ENCODE measurements at places on chromosomes 16 and 17.

GRCh38 chr17:59417452-59417851 lies 86.0 kb downstream of the YPEL2 start:
- DNase-seq: no peak

DNA sequence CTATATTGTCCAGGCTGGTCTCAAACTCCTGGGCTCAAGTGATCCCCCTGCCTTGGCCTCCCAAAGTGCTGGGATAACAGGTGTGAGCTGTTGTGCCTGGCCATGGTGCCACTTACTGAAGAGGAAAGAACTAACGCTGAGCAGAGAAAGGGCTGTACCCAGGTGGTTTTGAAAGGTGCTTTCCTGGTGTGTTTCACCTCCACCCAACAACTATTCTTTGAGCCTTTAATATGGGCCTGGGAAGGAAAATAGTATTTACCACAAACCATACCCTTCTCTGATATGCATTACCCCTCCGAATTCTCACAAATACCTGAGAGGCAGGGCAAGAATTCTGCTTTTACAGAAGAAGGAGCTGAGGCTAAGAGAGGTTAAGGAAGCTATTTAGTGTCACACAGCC lies 24.8 kb downstream of the KPNA2 start:
- DNase-seq: no peak

DNA sequence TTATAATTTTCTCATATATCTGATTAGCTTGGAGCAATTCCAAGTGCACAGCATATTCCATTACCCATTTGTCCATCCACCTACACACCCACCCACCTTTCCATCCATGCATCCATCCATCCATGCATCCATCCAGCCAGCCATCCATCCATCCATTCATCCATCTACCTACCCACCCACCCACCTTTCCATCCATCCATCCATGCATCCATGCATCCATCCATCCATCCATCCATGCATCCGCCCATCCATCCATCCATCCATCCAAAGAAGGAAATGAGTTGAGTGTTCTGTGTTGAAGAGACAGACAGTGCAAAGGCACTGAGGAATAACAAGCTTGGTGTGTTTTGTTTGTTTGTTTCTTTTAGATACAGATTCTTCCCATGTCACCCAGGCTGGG lies 78.7 kb upstream of the FAM20A start:
- no peak for DNase-seq

GRCh38 chr16:50210266-50211038 lies 55.9 kb upstream of the ADCY7 start:
- DNase-seq: peak; percentile 59

DNA sequence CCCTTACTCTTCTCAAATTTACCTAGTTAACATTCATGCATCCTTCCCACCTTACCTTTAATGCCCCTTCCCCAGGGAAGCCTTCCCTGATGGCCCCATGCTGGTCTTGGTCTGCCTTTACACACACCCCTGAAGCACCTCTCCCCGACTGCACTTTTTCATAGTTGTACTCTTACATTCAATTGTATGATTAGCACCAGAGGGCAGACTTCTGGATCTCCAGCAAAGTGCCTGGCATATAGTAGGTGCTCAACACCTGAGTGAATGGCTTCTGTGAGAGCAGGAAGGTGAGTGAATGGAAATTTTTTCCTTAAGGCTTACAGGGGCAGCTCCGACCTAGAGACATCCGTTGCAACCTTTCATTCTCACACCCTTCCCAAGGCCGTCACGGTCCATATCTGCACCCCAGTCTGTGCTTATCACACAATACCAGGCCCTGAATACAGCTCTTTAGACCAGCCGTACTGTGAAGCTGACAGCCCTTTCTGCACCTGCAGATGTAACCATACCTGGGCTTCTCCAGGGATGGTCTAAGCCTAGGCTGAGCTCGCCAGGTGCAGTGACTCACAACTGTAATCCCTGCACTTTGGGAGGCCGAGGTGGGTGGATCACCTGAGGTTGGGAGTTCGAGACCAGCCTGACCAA lies 4.4 kb downstream of the PGAP3 start:
- DNase-seq: no peak

DNA sequence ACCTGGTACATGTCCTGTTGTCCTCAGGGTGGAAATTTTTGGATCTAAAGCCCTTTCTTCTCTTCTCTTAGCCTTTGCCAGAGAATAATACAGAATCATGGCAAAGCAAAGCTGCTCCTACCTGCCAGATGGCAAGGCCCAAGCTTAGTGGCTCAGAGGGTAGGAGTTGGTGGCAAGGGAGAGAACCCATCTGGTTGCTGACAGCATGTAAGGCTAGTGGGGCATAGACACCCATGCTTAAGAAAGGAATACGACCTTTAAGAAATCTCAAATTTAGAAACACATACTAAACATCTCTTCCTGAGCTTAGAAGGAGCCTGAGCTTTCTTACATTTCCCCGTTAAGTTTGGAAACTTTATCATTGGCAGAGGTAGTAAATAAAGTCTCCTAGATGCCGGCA lies 395.0 kb upstream of the SOX9 start:
- DNase-seq: no peak

DNA sequence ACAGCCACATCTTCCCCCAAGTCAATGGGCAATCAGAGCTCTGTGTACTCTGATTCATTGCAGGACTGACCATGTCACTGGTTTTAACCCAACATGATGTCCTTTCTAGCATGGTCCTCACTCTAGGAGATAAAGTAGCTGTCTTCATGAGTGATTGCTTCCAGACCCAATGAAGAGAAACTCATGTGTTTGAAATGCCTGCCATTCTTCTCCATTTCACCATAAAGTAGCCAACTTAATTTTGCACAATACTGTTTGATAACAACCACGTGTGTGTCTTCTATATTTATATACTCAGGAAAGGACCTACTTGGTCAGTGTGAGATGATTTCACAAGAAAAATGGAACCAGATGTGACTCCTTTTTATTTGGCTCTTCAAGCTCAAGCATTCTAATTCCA lies 172.5 kb downstream of the AXIN2 start:
- DNase-seq: no peak

- no peak for DNase-seq
Measured at GRCh38 chr17:32100971-32101631, 41.2 kb upstream of the RHOT1 start.

- no peak for DNase-seq
Measured at GRCh38 chr16:70651524-70651923, 5.2 kb downstream of the IL34 start.
